ENCODE measurements at places on chromosomes 12 and 14.

DNA sequence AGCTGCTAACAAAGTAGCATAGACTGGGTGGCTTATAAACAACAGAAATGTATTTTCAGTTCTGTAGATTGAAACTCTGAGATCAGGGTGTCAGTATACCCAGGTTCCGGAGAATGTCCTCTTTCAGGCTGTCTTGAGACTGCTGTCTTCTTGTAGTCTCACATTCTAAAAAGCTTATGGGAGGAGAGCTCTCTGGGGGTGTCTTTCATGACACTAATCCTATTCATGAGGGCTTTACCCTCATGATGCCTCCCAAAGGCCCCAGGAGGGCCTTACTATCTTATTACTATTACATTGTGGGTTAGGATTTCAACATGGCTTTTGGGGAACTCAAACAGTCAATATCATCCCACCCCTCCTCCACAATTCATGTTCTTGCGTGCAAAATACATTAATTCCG, 94.3 kb downstream of the AEBP2 start:
- DNase-seq = no peak

DNA sequence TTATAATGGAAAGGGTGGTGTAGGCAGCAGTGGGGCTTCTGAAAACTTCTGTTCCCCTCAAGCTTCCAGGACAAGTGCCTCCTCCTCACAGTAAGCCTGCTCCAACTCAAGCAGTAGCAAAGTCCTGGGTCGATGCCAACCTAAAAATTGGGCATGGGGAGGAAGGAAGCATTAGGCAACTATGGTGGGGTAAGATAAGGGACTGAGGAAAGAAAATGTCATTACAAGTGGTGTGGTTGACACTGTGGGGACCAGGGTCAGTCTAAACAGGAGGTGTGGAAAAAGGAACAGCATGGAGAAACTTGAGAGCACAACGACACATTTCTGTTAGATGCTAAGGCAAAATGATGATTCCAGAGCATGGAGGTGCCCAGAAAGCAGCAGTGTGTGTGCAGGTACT, 34.9 kb downstream of the WIF1 start:
- DNase-seq = no peak

DNA sequence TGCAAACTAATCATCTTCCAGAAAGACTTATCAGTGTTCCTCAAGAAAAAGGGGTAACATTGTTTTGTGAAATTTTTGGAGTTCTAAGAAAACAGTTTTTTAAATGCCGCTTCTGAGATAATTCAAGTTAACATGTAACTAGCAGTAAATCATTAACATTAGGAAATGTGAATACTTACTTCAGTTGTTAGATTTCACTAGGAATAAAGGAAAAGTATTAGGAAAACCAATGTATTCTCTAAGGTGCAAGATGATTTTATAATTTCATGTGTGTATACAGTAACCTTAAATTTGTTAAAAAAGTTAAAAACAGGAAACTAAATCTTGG, 36.8 kb downstream of the PAPOLA start:
- DNase-seq = no peak

DNA sequence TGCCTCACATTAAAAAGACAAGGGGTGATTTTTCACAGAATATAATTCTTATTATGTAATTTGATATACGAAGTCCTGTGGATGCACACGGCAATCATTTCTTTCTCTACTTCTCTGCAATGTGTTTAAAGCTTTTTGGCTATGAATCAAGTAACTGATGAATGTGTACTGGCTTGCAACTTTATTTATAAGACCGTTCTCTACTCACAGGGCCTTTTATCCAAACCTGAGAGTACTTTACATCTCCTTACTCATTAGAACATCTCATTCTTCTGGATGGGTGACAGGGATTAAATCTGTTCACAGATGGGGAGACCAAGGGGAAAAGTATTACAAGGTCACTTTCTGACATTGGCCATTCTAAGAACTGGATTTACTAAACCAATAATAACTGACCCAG, 215.8 kb upstream of the DIO2 start:
- DNase-seq = no peak

- DNase-seq = no peak
Measured at GRCh38 chr12:795305-795704, 42.9 kb downstream of the WNK1 start.

DNA sequence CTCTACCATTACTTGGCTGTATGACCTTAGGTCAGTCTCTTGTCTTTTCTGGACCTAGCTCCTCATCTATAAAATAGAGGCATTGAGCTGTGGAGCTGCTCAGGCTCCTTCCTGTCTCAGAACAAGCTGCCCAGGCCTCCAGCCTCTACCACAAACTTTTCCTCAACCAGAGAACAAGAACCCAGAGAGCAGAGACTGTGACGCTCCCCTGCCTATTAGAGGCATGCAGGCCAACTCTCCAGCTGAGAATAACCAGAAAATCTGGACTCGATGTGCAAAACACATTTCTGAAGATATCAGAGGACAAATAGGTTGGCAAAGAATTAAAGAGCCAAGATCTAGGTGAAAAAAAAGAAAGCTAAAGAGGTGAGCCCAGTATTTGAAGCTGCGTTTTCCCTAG, 17.8 kb upstream of the PNMA1 start:
- DNase-seq = no peak

- DNase-seq = no peak
Measured at GRCh38 chr14:67892466-67893100, 73.0 kb downstream of the RAD51B start.

DNA sequence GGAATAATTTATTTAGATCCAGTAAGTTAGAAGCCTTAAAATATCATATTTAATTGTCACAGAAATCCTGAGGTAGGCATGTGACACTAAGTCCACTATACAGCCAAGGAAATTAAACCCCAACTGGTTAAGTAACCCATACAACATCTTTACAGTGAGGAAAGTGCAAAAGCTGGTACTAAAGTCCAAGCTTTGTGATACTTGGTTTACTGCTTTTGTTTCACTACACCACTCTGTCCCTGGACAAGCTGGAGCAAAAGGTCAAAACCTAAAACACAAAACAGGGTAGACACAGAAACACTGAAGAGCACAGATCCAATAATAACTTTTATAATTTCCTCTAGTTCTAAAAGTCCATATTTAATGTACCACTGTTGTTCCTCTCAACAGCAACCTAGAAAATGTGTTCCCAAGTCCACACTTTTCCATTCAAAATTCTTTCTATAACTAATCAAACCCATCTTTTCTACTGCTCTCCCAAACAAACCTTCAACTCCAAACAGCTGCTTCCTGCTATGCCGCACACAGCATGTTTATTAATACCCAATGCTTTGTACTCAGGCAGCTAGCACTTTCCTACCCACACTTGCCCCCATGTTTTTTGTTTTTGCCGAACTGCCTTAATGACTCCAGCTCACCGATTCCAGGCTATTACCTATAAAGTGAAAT, 90.9 kb downstream of the MED13L start:
- DNase-seq = no peak

DNA sequence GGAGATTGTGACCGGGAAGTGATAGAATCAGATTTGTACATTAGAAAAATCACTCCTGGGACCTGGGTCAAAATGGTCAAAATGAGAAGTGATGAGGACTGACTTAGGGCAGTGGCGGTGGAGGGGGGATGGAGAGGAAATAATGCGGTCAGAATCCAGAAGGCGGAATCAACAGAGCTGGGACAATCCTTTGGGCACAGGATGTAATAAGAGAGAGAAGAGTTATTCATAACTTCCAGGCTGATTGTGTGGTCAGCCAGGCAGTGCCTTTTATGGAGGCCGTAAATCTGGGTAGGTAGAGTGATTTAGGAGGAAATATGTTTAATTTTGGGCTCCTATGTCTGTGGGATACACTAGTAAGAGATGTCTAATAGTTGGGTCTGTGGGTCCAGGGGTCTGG, 21.6 kb downstream of the FBXL14 start:
- no peak for DNase-seq

DNA sequence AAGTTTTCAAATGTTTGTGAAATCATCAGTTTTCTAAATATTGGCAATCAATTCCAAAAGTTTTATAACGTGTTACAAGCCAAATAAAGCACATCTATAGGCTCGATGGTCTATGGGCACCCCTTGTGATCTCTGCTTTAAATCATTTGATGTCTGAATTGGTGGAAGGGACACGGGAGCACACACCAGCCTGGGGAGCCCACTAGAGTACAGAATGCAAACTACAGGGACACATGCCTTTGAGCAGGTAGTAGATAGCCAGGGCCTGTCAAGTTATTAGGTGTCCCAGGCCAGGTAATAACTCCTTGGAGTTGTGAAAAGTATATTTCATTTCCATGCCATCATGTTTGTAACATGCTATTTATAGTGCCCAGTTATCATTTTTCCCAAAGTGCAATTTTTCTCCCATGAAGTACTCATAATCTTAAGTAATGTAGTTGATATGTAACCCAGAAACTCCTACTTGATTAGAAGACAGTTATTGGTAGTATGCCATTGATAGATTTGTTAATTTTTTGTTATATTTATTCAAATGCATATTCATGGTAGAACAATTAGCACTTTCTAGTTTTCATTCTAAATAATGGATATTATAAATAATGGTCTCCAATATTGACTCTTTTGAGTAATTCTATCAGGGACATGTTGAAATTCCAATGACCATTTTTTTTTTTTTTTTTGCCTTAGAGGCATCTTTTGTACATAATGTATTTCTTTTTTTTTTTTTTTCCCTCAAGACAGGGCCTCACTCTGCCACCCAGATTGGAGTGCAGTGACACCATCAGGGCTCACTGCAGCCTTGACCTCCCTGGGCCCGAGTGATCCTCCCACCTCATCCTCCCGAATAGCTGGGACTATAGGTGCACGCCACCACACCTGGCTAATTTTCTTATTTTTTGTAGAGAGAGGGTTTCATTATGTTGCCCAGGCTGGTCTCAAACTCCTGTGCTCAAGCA, 96.9 kb upstream of the FGD4 start:
- peak; percentile 11 for DNase-seq

- DNase-seq = no peak
Measured at GRCh38 chr14:85597701-85598100, 67.8 kb downstream of the FLRT2 start.

- DNase-seq = no peak
Measured at GRCh38 chr12:37541356-37541755, 775.2 kb upstream of the ALG10B start.

GRCh38 chr12:25025260-25025659, 76.4 kb upstream of the BCAT1 start:
- no peak for DNase-seq

DNA sequence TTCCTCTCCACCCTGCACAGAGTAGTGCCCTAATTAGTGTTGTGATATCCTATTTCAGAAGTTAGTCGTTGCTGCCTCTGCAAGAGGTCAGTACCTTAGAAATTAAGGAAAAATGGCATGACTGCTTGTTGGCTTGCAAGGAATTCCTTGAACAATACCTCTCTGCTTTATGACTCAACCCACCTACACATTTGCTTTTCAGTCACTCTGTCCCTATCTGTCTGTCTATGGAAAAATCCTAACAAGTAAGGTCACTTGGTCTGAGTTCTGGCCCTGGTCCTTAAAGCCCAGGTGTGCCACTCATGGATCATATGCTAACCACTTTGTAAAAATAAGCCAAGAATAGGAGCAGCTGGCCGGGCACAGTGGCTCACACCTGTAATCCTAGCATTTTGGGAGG, 116.4 kb upstream of the ATF1 start:
- DNase-seq = no peak

GRCh38 chr14:50871228-50871627, 625 bp upstream of the ABHD12B start:
- DNase-seq = no peak

- no peak for DNase-seq
Measured at GRCh38 chr12:4217091-4217490, 56.5 kb upstream of the CCND2 start.

GRCh38 chr12:28611115-28611435, 420.8 kb downstream of the CCDC91 start:
- peak; percentile 5 for DNase-seq

DNA sequence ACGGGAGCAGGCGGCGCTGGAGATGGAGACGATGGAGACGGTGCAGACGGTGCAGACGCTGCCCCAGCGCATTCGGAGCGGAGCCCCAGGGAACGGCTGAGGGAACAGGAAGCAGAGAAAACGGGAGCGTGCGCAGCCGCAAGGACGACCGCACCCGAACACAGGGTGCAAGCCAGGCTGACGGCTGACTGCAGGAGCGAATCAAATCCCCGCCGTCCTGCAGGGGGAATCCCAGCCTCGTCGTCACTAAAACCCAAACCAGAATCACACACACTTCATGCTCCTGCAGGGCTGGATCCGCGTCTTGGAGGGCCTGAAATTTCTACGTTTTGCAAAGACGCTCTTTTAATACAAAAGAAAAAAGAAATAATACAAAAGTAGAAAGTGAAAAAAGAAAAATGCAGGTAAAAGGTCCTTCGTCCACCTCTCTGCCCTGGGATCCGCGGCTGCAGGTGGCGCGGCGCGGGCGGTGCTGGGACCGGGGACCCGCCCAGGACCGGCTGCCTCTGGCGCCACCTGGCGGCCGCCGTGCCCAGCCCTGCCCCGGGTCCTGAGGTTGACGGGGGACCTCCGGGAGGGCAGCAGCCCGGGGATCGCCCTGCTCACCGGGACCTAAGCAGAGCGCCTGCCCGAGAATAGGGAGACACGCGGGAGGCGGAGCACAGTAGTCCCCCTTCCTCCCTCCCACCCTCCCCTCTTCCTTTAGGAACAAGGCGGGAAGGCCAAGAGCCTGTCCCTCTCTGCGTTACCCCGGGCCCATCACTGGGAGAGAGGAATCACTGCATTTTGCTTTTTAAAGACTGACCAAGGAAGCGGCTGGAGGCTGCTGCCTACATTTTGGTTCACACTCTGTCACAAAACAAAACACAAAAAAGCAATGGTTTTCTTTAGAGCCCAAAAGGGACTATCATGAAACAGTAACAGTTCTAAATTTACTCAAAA, 20.1 kb downstream of the STX2 start:
- no peak for DNase-seq

- DNase-seq = no peak
Measured at GRCh38 chr14:99244367-99244901, 27.6 kb downstream of the BCL11B start.

- DNase-seq = no peak
Measured at GRCh38 chr12:64170024-64170423, 52.1 kb downstream of the KICS2 start.

DNA sequence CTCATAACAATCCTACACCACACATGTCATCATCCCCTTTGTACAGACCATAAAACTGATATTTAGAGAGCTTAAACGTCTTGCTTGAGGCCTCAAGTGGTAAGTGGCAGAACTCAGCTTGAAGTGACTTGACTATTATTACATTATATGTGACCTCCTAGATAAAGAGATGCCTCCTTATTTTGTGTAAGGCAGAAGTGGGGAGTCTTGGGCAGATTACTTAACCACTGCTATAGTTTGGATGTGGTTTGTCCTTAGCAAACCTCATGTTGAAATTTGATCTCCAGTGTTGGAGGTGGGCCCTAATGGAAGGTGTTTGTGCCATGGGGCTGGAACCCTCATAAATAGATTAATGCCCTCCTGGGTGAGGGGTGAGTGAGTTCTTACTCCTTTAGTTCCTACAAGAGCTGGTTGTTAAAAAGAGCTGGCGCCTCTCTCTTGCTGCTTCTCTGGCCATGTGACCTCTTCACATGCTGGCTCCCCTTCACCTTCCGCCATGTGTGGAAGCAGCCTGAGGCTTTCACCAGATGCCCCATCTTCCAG, 37.4 kb downstream of the RCOR1 start:
- DNase-seq = no peak

Measured in H54 (cell line).